ENCODE measurements at places on chromosomes 11 and 22.

- no peak for DNase-seq
Observed at GRCh38 chr22:48567213-48567975, 1260.3 kb downstream of the BRD1 start.

DNA sequence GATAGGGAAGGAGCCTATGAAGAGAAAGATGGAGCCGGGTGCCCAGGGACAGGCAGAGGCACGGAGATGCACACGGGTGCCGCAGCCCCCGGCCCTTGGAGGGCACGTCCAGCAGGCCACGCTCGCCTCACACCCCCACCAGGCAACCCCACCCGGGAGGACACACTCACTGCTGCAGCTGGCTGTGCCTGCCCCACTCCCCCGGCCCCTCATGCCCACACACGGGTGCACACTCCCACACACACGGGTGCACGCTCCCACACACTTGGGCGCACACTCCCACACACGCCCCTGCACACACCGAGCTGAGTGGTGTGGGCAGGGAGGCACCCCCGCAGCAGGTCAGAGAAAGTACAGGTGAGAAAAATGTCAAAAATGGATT is 1.1 kb downstream of the MOB2 start:
- DNase-seq, result no peak

GRCh38 chr11:125090816-125091215 is 20.6 kb downstream of the TMEM218 start:
- DNase-seq, result no peak

GRCh38 chr11:117905524-117905923 is 23.7 kb downstream of the TMPRSS13 start:
- no peak for DNase-seq

GRCh38 chr11:70312401-70313357 is 42.2 kb downstream of the PPFIA1 start:
- no peak for DNase-seq

- DNase-seq, result no peak
Observed at GRCh38 chr11:60809249-60809648, 24.1 kb downstream of the MS4A10 start.

- no peak for DNase-seq
Observed at GRCh38 chr11:6489306-6489705, 7.8 kb upstream of the DNHD1 start.

GRCh38 chr11:63767267-63767564 is 1.4 kb downstream of the ZFTA start:
- no peak for DNase-seq

- DNase-seq, result no peak
Observed at GRCh38 chr22:47393191-47393590, 630.7 kb downstream of the TBC1D22A start.

- DNase-seq, result no peak
Observed at GRCh38 chr11:59173080-59173963, 1.4 kb downstream of the DTX4 start.

Measured in T1000 (cell line).